Spinal cord (tissue), 10 donors: ENCODE measurements at places on chromosomes 2 and 18. TPM values are rescaled to one million over a fixed set of nuclear protein-coding genes. Genes with fewer than 3 reads are reported as not detected.
A peak's percentile ranks its signal among the peaks of the same experiment; 100 is the strongest.

GRCh38 chr2:156452971-156453370, 16.8 kb downstream of the GPD2 start:
- peaks cover 4% of the 10 kb centered on the region for H3K36me3 ChIP-seq
- no peak overlapping the region for H3K27ac ChIP-seq
- no peak overlapping the region for H3K4me3 ChIP-seq

DNA sequence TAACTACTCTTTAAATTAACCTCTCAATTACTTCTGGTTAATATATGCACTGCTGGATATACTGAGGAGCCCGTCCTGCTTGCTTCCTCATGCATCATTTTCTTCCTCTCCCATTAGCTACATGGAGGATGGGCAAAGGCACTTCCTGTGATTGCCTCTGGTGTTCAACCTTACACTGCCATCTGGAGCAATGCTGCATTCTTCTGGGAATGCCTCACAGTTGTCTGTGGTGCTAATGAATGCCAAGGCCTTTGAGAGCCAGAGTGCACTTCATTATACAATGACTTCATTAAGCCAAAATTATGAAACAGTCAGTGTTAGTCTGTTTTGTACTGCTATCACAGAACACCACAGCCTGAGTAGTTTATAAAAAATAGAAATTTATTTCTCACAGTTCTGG, 134.8 kb upstream of the DOCK10 start:
- no peak overlapping the region for H3K27ac ChIP-seq
- H3K4me1 ChIP-seq: peaks cover 3% of the 10 kb centered on the region

DNA sequence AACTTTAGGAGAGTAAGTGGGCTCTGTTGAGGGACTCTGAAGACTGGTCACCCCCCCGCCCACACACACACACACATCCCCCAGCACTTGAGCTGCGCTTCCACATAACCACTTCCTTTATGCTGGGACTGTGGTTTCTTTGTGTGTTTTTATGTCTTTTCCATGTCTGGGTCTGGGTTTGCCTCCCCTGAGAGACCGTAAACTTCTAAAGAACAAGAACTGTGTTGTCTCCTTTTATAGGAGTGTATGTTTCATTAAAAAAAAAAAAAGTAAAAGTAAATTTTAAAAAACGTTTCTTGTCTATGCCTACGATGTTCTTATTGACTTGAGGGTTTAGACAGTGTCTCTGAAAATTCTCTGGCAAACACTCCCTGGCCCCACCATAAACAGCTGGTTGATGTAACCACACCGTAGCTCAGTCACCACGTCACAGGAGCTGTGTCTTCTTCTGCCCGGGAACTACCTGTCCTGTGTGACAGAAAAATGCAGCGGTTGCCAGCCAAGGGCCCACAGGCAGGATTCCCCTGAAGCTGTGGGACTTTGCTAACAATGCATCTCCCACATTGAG, 68.0 kb downstream of the KLHL29 start:
- no peak for DNase-seq
- no peaks in the 10 kb centered on the region for H3K27me3 ChIP-seq
- no peaks in the 10 kb centered on the region for H3K36me3 ChIP-seq
- peak overlapping the region; percentile 53 for H3K27ac ChIP-seq

DNA sequence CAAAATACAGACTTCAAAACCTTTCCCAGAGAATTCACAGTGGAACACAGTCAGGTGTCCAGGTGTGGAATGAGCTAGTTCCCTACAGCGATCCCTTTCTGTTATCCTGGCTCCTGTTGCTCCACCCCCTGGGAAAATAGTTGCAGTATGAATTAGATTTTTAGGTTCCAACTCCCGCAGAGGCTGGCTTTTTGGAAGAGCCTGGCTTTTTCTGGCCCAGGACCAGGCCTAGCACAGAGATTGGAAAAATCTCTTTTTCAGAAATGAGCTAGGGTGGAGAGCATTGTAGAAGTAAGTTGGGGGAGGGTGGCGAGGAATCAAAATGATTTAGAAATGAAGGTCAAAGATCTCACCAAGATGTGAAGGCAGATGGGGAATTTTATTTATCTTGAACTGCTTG, 27.1 kb downstream of the COL5A2 start:
- no peak overlapping the region for H3K27ac ChIP-seq
- DNase-seq: no peak
- H3K4me1 ChIP-seq: no peaks in the 10 kb centered on the region
- no peaks in the 10 kb centered on the region for H3K36me3 ChIP-seq

DNA sequence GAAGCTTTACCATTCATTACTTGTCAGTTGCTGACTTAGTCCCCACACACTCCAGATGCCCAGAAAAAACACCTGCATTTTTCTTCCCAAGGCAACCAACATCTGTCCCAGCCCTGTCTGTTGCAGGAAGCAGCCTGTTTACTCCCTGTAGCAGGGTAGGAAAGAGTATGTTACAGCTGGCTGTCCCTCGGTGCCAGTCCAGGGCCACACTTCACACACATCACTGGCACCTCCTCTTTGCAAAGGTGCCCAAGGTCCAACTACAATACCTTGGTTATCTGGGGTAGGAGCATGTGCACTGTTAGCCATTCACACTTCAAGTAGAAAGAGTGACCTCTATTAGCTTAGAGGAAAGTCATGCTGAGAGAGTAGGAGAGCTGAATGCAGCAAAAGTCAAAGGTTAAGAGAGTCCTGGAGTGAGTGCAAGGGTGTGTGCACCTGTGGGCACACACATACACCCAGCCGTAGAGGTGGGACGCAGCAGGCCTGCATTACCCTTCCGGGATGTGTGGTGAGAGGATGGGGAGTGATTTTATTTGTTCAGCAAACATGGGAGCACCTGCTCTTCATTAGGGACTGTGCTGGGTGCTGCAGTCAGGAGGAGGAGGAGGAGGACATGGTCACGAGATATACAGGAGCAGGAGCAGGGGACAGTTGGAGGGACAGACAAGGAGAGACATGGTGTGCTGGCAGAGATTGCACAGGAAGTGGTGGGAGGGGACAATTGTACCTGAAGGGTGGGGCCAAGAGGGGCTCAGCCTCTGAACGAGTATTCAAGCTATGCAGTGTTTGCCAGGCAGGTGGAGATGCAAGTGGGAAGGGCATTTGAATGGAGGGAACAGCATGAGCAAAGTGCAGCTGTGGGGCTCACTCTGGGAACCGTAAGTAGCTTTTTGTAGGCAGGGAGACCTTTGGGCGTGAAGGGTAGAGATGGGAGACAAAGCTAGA, 69.8 kb downstream of the TSN start:
- no peak for DNase-seq
- peaks cover 12% of the 10 kb centered on the region for H3K4me1 ChIP-seq
- H3K27ac ChIP-seq: no peak overlapping the region

DNA sequence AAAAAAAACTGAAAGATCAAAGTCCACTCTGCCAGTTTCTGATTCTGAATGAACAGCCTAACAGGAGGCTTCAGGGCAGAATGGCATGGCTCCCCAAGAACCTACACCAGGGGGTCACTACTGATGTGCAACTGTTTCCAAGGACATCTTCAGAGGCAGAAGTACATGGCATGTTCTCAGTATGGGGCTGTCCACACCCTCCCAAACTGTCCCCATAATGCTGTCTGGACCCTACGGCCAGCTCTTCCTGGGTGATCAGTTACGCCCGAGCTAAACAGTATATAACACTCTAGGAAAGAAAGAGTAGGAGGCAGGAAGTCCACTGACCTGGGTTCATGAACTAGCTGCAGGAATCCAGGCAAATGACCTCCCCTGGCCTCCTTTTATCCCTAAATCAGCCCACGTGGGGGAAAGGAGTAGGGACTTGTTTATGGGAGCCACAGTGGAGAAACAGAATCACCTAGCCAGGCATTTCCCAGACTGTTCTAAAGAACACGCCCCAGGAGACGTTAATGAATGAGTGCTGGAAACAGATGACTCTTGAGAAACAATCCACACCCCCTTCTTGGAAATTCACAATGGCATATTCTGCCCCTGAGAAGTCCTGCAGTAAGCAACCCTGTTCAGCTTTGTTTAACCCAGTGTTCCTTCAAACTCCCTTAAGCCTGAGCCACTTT, 2.5 kb downstream of the TMBIM1 start:
- H3K4me3 ChIP-seq: no peak overlapping the region
- H3K27ac ChIP-seq: peak overlapping the region; percentile 57
- peaks cover 4% of the 10 kb centered on the region for H3K27me3 ChIP-seq
- peaks cover 51% of the 10 kb centered on the region for H3K4me1 ChIP-seq
- no peaks in the 10 kb centered on the region for H3K36me3 ChIP-seq

Gene LONRF2
- total RNA-seq: 17.0 TPM

Gene PPM1G
- total RNA-seq: 69.8 TPM
